IMR-90 (cell line): ENCODE measurements at places on chromosomes 3 and 15. TPM values are rescaled to one million over a fixed set of nuclear protein-coding genes. Genes with fewer than 3 reads are reported as not detected.

DNA sequence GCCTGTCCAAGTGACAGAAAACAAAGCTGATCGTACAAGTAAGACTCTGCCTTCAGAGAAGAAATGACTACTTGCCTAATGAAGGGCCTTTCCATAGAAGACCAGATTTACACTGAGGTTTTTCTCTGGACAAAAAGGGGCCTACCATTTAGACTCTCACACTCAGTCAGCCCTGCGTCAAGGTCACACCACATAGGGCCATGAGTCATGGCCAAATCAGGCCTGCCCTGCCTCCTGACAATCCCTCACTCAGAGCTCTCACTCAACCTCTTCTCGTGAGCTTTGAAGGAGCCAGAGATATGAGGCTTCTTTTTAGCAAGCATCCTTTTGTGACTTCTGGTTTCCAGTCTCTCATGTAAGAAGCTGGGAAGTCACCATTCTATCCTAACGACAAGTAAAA is 68.1 kb upstream of the NMNAT3 start:
- peak; percentile 34 for DNase-seq

- DNase-seq = peak; percentile 31
Observed at GRCh38 chr15:60519218-60519617, 40.3 kb upstream of the ICE2 start.

GRCh38 chr3:9809615-9810432 is at the start of gene TTLL3:
TTLL3 (plus strand) TSS chr3:9810262; CDS start chr3:9810662, 400 bp downstream.
- DNase-seq = peak; percentile 36

CPA3 gene
- total RNA-seq = 0.28 TPM in 1 of 2 replicates, not detected in the other

RAB6B gene
- 0.18 and 0.28 TPM in 2 replicates for total RNA-seq

ANKRD63 gene
- under 0.01 TPM in 1 of 2 replicates, not detected in the other for total RNA-seq

DNA sequence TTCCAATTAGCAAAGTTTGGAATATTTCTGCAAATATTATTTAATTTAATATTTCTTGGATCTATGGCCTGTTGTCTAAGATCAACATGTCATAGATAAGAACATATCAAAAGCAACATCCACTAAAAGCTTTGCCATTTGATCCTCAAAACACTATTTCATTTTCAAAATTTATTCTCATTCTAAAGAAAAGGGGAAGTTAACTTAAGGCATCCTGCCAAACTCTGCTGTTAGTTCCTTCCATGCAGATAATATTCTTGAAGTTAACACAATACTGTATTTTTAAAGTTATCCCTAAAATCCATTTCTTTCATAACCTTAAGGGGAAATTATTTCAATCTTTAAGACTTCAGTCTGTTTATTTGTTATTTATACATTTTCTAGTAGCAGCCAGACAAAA is 28.2 kb upstream of the GBE1 start:
- no peak for DNase-seq

GPR160 gene
- 0.18 and 0.28 TPM in 2 replicates for total RNA-seq

DNA sequence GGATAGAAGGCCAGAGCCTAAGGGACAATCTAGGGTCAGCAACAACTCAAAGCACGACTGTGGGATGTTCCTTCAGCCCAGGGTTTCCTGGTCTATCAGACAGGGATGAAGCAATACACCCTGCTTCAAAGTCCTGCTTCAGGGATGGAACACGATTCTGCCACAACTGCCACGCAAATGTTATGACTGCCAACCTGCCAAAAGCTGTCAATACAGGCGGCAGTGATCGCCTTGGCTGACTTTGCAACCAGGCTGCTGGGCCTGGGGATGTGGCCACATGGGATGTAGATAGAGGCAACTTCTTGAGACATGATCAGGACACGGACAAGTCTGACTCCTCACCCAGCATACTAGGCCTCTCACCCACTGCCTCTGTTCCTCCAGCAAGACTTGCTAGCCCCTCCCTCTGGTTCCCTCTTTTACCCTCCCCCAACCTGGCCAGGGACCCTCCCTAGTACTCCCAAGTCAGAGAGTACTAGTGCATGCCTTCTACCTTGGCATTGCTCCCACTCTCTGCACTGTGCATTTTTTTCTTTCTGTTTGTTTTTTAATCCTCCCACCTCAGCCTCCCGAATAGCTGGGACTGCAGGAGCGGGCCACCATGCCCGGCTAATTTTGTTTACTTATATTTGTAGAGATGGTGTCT is 7.6 kb downstream of the CCDC12 start:
- DNase-seq = no peak
